Activated naive CD8-positive, alpha-beta T cell treated with anti-CD3 and anti-CD28 coated beads, Interleukin-2, amount 10 ng/mL, durations not matched to agents 7 days and 5 days (primary cell): ENCODE measurements at places on chromosomes 4 and X. TPM values are rescaled to one million over a fixed set of nuclear protein-coding genes. Genes with fewer than 3 reads are reported as not detected.
A peak's percentile ranks its signal among the peaks of the same experiment; 100 is the strongest.

The TIGD4 gene
- 0.47 TPM for total RNA-seq

DNA sequence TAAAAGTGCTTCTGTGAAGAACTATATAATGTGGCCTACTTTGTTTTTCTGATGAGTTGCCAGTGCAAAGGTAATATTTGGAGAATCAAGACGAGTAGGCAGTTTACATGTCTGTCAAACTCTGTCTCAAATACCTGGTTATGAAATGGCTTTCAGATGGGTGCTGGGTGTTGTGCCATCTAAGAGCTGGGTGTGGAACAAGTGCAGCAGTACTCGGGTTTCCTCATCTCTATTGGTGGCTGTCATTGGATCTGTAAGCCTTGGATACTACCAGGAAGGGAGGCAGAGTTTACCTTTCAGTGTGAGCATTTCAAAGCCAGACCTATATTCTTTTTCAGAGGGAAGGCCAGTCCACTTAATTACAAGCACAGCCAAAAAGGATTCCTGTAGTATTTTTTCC lies 37.2 kb downstream of the MTM1 start:
- H3K36me3 ChIP-seq = peaks cover 46% of the 10 kb centered on the region
- H3K27ac ChIP-seq = no peak overlapping the region
- DNase-seq = no peak
- H3K27me3 ChIP-seq = no peaks in the 10 kb centered on the region
- peaks cover 19% of the 10 kb centered on the region for H3K4me1 ChIP-seq

The MAP7D2 gene
- 0.30 TPM for total RNA-seq

DNA sequence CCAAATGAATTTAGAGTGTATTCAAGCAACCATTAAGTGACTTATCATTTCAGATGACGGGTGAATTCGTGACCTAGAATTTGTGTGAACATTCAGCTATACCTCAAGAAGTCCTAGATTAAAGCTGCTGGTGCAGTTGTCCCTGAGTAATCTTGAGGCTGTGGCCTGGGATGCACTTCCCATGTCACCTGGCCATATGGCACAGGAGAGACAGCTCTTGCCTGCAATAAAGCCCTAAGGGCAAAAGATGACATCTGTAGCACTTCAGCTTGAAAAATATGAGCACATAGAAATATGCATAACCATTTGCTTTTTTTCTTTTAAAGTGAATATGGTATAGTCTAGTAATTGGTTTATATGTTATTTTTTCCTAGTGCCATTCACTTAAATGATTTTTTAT lies 125.8 kb downstream of the FHDC1 start:
- no peaks in the 10 kb centered on the region for H3K36me3 ChIP-seq
- peaks cover 22% of the 10 kb centered on the region for H3K27me3 ChIP-seq
- no peak overlapping the region for H3K4me3 ChIP-seq
- DNase-seq = no peak
- H3K4me1 ChIP-seq = no peaks in the 10 kb centered on the region

- DNase-seq = no peak
- H3K27ac ChIP-seq = no peak overlapping the region
- no peak overlapping the region for H3K4me3 ChIP-seq
- H3K27me3 ChIP-seq = no peaks in the 10 kb centered on the region
- peaks cover 2% of the 10 kb centered on the region for H3K36me3 ChIP-seq
Measured at GRCh38 chrX:38817004-38817703, 15.9 kb downstream of the MID1IP1 start.

DNA sequence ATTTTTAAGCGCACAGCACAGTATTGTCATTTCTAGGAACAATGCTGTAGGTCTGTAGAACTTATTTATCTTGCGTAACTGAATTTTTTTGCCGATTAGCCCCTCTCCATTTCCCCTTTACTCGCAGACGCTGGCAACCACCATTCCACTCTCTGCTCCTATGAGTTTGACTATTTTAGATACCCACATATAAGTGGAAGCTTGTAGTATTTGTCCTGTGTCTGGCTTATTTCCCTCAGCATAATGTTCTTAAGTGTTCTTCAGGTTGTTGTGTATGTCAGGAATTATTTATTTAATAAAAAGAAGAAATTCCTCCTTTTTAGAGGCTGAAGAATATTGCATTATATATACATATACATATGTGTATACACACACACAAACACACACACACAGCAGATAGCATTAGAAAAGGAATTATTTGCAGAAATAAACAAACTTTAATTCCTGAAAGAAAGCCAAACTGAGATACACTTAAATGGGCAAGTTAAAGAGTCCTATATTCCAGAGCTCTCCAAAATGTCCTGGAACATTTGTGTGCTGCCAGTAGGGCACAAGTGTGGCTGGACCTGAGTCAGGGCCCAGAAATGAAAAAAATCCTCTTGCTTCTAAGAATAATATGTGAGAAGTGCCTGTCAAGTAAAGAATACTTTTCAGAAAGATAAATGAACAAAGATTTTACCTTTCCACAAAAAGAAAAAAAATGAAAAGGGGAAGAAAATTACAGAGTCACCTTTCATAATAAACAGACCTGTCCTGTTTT lies 4.5 kb upstream of the ZNF330 start:
- H3K4me1 ChIP-seq = peaks cover 8% of the 10 kb centered on the region
- no peak overlapping the region for H3K27ac ChIP-seq
- H3K27me3 ChIP-seq = peaks cover 11% of the 10 kb centered on the region
- H3K4me3 ChIP-seq = no peak overlapping the region

DNA sequence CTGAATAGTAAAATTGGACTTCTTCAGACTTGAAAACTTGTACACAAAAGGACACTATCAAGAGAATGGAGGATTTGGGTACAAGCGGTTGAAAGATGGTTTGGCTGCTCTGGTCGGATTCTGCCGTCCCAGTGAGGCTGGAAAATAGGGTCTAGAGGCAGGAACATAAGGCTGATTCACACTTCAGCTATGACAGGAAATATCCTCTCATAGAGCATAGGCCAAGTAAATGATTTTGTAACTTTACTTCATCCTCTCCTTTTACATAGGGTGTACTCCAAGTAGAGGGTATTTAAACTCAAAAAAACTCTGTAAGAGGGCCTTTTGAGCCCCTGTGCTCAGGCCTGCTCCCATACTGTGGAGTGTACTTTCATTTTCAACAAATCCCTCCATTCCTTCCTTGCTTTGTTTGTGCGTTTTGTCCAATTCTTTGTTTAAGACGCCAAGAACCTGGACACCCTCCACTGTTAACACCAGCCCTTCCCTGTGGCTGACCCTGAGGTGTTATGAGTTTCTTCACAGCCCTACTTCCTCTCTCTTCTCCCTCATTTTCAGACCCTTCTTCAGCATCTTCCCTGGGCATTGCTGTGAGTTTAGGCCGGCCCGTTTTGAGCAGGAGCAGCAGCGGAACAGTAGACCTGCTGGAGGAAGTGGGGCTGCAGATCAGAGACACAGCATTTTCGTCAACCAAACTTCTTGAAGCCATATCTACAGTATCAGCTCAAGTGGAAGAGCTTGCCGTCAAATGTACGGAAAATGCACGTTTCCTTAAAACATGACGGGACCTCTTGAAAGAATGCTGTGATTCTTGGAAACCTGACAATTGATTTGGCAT lies 7.2 kb downstream of the PGAM4 start:
- H3K27me3 ChIP-seq = no peaks in the 10 kb centered on the region
- H3K27ac ChIP-seq = peak overlapping the region; percentile 87
- DNase-seq = no peak
- H3K4me1 ChIP-seq = peaks cover 18% of the 10 kb centered on the region

GRCh38 chr4:7514281-7514680 lies 79.6 kb upstream of the PSAPL1 start:
- H3K27ac ChIP-seq = no peak overlapping the region
- no peaks in the 10 kb centered on the region for H3K36me3 ChIP-seq
- peaks cover 14% of the 10 kb centered on the region for H3K27me3 ChIP-seq
- H3K4me1 ChIP-seq = no peaks in the 10 kb centered on the region

The FAM47B gene
- total RNA-seq = not detected

- no peak overlapping the region for H3K4me3 ChIP-seq
- H3K27me3 ChIP-seq = no peaks in the 10 kb centered on the region
- no peak overlapping the region for H3K27ac ChIP-seq
Measured at GRCh38 chrX:68112321-68112720, 321.0 kb downstream of the OPHN1 start.
